Stimulated activated CD4-positive, alpha-beta T cell treated with anti-CD3 and anti-CD28 coated beads, Interleukin-1b, Interleukin-23, amount 100 ng/mL, for 48 hours (primary cell): ENCODE measurements at places on chromosomes 13 and 19.

DNA sequence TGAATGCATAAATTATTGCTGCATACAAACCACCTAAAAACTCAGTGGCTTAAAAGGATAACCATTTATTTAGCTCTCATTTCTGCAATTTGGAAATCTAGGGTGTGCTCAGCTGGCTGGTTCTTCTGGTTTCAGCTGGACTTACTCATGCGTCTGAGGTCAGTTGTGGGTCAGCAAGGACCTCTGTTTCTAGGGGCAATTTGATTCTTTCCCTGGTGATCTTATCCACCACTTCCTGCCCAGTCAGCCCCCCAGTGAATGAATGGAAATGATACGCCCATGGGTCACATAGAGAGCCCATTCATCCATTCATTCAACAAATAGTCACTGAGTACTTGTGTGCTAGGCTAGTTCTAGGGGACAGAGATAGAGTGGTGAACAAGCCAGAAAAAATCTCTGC, 9.9 kb downstream of the FXYD5 start:
- no peak for DNase-seq

DNA sequence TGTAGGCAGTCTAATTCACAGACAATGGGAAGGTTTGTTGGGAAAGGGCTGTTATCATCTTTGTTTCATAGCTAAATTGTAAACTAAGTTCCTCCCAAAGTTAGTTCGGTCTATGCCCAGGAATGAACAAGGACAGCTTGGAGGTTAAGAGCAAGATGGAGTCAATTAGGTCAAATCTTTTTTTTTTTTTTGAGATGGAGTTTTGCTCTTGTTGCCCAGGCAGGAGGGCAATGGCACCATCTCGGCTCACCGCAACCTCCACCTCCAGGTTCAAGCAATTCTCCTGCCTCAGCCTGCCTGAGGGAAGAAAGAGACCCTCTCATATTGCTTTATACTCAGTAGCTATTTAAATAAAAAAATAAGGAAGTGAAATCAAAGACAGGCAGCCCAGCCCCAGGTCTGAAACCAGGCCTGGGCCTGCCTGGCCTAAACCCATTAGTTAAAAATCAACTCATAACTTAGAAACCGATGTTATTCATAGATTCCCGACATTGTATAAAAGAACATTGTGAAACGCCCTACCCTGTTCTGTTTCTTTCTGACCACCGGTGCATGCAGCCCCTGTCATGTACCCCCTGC, 297.4 kb upstream of the SGCG start:
- no peak for DNase-seq

GRCh38 chr13:40457929-40458719, 208.3 kb downstream of the FOXO1 start:
- no peak for DNase-seq

- DNase-seq: no peak
Observed at GRCh38 chr13:23321535-23322241, 111.8 kb downstream of the SACS start.

- no peak for DNase-seq
Observed at GRCh38 chr13:92390217-92390616, 836.4 kb upstream of the GPC6 start.

DNA sequence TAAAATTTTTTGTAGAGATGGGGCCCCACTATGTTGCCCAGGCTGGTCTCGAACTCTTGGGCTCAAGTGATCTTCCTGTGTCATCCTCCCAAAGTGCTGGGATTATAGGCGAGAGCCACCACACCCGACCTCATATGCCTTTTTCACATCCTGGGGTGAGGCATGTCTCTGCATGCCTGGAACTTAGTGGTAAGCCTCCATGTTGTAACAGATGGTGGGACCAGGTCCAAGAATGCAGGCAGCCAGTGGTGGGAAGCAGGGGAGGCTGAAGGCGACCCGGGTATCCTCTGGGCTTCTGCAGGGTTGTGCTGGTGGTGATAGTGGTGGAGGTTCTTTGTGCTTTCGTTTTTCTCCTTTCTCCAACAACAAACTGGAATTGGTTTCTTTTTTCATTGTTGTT, 30.1 kb upstream of the CCDC124 start:
- DNase-seq: no peak

- DNase-seq: no peak
Observed at GRCh38 chr19:55113570-55114039, 3.8 kb downstream of the PPP1R12C start.

DNA sequence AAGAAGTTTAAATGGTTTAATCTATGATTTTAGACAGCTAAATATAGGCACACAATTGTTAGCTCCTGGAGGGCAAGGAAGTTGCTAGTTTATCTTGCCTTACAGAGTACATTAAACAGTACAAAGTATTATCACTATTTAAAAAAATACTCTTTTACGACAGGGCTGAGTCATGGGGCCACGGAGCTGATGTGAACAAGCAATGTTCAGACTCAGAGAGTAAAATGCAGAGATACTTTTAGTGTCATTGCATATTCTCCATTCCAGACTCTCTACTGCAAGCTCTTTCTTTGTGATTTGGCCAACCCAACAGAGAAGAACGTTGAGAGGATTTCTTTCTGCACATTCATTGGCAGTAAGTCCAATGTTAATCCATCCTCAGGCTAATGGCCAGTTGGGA, 352.4 kb downstream of the SPRY2 start:
- no peak for DNase-seq

DNA sequence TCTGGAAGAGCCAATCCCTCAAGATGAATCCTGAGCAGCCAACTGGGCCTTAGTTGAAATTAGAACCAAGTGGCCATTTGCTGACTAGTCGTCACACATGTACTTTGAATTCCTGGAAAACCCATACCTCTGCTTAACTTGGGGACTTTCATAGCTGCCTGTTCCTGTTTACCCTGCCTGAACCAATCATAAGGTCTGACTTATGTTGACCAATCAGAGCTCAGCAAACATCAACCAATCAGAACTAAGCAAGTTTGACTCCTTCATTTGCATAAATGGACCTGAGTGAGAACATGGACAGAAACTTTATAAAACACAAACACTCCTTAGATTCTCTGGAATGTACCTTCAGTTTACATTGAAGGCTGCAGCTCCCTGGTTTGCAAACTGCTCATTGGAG, 50.8 kb downstream of the LATS2 start:
- DNase-seq: no peak

DNA sequence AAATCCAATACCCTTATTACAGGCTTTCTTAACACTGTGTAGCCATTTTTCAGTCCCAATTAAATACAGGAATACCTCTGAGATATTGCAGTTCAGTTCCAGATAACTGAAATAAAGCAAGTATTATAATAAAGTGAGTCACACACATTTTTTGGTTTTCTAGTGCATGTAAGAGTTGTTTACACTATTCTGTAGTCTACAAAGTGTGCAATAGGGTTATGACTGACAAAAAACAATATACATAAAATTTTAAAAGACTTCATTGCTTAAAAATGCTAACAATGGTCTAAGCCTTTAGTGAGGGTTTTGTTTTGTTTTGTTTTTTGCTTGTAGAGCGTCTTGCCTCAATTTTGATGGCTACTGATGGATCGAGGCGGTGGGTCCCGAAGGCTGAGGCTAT, 434.4 kb upstream of the NBEA start:
- DNase-seq: no peak

- DNase-seq: no peak
Observed at GRCh38 chr19:1673645-1674292, 21.4 kb upstream of the TCF3 start.

- peak; percentile 54 for DNase-seq
Observed at GRCh38 chr19:40143612-40144011, 47.6 kb upstream of the MAP3K10 start.

GRCh38 chr19:48090281-48090802, 20.3 kb downstream of the PLA2G4C start:
- DNase-seq: no peak

GRCh38 chr13:30884543-30884942, 21.5 kb upstream of the MEDAG start:
- no peak for DNase-seq

DNA sequence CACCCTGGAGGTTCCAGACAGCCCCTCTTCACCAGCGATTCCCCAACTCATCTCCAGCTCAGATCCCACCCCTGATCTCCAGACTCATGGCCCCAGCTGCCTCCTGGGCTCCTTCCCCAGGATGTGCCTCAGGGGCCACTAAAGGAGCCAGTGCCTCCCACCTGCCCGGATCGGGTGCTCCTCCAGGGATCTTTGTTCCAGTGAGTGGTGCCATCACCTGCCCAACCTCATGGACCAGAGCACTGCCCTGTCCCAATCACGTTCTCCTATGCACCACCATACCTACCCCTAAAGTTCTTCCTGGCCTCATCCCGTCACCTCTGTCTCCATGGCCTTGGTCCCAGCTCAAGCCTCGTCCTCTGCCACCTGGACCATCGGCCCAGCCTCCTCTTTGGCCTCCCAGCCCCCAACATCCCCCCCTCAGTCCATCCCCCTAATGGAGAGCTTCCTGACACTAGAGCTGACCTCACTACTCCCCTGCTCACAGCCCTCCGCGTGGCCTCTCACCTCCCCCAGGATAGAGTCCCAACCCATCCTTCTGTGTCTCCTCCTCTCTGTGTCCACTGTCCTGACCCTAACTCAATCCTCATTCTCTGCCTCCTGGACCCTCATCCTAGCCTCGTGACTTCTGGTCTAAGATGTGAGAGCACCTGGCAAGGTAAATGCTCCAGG, 8.8 kb upstream of the GARIN5A start:
- DNase-seq: no peak

DNA sequence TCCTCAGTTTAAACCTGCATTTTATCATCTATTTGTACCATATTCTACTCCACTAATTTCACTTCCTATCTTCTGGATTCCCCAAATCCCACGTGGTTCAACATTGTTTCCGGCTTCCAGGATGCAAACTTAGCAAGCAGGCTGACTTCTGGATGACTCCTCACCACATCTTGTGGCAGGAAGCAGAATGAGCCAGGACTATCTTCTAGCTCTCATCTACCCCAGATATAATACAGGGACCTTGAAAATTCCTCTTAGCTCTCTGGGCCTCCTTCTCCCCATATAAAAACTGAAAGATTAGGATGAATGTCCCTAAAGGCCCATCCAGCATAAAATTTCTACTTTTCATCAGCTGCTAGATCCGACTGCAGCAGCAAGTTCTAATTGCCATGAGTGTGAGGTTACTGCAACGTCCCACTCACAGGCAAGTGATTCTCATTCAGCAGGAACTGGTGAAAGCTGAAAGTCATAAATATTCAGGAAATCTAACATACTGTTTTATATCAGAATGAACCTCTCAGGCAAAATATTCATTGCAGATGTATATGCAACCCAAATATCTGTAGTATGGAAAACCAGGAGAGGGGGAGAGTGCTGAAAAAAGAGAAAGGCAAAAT, 93.4 kb downstream of the KCTD12 start:
- DNase-seq: no peak

DNA sequence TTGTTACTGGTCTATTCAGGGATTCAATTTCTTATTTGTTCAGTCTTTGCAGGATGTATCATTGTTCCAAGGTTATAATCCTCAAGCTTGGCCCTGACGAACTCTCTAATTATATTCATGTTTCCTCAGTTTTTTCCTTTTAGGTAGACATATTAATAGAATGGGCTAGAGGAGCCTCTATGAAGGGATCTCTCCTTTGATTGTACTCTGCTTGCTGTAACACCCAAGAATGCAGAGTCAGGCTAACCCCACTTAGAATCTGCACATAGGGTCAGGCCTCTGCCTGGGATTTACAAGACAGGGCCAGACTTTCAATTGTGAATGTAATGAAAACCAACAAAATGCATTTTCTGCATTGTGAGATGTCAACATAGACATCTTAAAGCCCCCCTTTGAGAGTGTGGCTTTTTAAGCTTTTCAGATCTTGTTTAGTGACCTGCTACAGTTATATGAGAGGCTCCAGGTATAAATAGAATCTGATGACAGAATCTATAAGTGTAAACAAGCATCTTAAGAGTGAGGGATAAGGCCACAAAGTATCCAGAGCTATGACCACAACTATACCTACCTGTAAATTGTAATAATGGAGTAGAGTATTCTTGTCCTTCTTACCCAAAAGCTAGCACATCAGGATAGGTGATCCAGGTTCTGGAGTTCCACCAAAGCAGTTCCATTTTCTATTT, 5.5 kb downstream of the ZNF493 start:
- DNase-seq: no peak

DNA sequence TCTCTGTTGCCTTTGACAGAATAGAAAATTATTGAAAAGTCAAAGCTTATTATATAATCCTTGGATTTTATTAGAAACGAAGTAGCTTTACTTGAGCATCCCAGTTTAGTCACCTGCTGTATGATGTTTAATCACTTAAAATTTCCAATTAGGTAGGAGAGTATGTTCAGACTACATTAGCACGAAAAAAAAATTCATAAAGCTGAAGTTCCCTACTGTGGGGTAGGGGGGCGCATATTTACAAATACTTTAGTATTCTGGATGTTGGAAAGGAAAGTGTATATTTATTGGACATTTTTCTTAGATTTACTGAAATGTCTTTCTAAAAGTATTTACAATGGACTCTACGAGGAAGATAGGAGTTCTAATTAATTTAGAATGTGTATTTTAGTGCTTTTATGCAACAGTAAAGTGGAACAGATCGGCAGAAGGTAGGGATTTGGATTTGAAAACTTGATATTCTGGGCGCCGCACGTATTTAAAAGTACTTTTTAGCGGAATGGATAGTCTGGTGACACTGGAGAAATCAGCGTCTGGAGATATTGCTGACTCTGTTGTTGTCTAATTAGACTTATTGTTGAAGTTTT, 1.9 kb downstream of the CDK8 start:
- no peak for DNase-seq

DNA sequence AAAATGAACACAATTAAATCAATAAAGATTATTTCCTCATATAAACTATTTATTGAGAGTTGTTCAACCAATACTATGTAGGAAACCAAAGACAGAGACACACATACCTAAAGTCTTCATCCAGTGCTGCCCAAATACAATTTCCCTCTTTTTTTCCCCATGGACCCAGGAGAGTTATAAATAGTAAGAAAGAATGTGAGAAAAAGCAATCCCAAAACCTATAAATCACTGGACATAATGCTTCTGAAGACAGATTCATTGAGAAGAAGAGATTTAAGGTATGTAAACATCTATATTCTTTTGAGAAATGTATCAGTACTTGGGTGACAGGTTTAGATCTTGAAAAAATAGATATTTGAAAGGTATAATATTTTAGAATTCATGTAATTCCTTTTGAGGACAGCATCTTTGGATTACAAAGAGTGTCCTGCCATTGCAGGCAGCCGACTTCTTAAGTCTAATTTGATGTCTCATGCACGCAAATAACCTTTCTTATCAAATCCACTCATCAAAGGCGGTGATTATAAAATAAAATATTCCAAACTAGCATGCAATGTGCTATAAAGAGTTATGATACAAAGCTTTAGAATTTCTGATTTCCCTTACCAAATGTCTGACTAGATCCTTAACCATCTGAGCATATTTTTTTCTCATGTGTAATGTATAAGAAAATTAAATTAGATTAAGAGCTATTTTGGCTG, 739.4 kb downstream of the LIG4 start:
- no peak for DNase-seq

- peak; percentile 11 for DNase-seq
Observed at GRCh38 chr13:98571955-98572662, 4.8 kb downstream of the STK24 start.

DNA sequence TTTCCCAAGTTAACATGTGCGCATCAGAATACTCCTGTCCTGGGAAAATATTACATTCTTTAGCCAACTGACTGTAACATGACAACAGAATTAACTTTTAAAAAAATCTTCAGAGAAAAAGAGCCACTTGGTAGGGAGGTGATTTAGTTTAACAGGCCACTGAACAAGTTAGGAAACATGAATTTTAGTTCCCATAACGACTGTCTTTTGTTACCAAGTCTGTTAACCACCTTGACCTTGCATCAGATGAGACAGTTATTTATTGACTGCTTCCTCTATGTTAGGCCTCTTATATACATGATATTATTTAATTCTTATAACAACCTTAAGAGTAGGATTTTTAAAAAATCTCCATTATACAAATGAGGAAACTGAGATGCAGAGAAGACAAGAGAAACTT, 268.6 kb downstream of the NDFIP2 start:
- DNase-seq: no peak
